ENCODE measurements at places on chromosomes 2 and 18. TPM values are rescaled to one million over a fixed set of nuclear protein-coding genes. Genes with fewer than 3 reads are reported as not detected.

GRCh38 chr2:119402645-119403560 lies 28.8 kb upstream of the TMEM37 start:
- DNase-seq = no peak

Gene NEU4
- 3.8 TPM for total RNA-seq

GRCh38 chr2:215427585-215427984 lies 8.3 kb downstream of the FN1 start:
- DNase-seq = no peak

- DNase-seq = no peak
Measured at GRCh38 chr2:189204322-189204941, 24.9 kb upstream of the COL5A2 start.

DNA sequence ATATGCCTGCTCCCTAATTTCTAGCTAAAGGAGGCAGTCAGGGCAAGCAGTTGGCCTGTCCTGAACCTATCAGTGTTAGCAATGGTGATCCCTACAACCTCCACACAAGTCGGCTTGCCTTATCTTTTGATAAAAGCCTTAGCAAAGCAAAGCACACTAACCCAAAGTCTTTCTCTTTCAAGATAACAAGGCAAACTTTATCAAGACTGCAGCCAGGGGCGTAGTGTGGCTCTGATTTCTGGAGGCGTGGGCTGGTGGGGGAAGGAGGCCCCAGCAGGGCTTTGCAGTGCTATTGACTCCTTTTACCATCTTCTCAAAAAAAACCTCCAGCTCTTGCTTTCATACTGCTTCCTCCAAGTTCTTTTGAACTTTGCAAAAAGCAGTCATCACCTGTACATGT lies 40.2 kb upstream of the LAMA1 start:
- no peak for DNase-seq

Gene FBXO41
- total RNA-seq = 10.0 TPM

DNA sequence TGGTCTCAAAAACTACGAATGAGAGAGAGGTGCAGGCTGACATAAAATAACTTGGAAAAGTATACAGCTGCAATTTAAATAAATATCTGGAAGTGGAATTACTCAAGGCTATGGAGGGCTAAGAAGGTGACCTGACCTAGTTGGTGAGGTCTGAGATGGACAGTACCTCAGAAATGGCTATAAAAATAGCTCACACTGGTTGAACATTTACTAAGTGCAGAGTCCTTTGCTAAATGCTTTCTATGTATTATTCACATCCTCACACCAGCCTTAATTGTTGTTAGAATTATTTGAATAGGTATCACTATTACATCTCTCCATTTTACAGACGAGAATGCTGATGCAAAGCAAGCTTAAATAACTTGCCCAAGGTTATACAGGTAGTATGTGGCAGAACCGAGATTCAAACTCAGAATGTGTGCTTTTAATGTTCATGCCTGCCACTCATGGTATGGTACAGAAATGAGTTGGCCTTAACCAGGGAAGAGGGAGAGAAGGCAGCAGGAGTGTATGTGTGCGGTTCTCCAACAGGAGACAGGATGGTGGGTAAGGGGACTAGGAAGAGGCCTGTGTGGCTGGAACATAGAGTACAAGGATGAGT lies 37.4 kb downstream of the MRPL44 start:
- no peak for DNase-seq

DNA sequence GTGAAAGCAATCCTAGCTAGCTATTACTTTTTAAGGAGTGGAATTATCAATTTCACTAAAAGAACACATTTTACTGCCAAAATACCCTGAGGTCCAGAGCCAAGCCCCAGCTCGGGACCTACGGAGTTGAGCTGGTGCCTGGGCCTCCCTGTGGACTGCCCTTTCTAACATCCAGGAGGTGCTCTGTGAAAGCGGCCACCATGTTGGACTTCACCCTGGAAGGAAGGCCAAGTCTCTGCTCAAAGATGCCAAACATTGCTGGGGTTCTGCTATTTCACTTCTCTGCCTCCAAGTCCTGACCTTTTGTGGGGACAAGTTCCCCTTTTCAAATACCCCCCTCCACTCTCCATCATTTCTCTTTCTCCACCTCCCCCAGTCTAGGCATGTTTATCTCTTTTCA lies 498.7 kb upstream of the RAB6C start:
- DNase-seq = no peak

Gene ITGAV
- 11.3 TPM for total RNA-seq

DNA sequence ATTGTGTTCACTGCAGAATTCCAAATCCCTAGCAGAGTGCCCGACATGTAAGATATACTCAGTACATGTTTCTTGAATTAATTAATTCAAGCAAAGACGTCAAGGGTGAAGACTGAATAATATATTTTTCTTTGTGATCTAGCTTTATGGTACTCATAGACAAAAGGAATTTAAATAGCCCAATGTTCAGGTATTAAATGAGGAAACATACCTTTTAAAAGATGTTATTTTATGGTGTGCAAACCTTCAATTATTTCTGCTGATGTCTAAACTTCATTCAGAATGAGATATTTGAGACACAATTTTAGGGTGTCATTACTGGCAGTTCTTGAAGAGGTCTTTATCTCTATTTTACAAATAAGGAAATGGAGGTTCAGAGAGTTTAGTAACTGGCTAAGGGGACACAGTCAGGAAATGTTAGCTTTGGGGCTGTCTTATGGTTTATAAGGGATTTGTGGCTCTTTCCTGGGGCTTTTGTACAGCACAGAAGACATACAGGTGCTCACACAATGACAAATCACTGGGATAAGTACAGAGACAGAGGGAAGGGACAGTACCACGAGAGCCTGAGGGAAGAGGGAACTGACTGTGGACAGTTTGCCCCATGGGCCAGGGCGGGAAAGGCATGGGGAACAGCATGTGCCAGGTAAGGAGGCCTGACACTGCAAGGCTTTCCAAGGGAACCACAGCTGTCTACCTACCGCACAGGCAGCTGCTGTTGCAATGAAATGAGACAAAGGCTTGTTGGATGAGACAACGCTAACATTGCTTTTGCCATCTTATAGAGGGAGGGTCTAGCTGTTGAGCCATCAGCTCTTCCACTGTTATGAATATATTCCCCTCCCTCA lies 155.3 kb downstream of the DDX1 start:
- no peak for DNase-seq

DNA sequence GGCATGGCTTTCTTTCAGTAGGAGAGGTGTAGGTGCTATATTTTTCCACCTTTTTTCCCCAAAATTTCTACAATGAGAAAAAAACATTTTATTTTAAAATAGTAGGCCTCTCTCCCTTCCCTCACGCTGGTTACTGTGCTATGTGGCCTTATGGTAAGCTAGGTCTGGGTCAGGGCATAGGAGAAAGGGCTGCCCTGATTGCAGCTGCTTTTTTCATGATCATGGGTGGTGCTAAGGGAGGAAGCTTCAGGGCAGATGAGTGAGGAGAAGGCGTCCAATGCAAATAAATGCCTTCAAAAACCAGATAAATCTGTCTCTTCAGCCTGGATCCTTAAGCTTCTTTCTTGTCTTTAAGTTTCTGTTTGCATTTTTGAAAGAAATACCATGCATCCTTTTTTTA lies 246.4 kb downstream of the ALPK2 start:
- no peak for DNase-seq

DNA sequence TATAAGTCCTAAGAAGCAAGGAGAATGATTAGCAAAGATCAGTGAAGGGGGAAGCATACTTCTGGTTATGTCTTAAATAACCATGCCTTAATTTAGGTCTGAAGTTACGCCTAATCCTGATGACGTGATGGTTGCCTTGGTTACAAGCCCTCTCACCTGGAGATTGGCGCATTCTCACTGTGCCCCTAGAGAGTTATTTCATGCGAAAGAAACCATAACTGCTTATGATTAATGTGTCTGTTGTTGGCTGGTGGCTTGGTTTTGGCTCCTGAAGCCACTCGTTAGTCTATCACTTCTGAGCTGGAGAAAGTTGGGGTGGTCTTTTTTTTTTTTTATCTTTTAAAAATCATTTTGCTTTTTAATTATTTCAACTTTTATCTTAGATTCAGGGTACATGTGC lies 47.0 kb downstream of the TNFRSF11A start:
- no peak for DNase-seq

Gene REEP1
- total RNA-seq = not detected

Gene PLGLB1
- total RNA-seq = not detected

Gene VWA3B
- total RNA-seq = not detected

DNA sequence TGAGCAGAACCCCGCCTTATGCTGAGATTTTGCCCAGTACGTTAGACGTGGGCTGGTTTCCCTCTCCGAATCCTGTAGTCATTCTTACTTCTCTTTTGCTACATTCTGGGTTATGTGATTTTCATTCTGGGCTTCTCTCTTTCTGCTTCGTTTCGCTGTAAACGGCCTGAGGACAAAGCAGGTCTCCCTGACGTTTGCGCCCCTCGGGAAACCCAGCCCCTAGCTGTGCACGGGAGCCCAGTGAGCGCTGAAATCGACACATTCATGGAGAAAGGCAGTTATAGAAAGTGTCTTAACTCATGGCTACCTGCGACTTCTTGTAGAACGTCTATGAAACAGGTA lies 22.7 kb upstream of the MC5R start:
- DNase-seq = no peak

- DNase-seq = no peak
Measured at GRCh38 chr2:203413796-203414195, 85.6 kb downstream of the ABI2 start.

- no peak for DNase-seq
Measured at GRCh38 chr18:71727909-71728308, 816.2 kb downstream of the CBLN2 start.

Gene POTEI
- not detected for total RNA-seq

DNA sequence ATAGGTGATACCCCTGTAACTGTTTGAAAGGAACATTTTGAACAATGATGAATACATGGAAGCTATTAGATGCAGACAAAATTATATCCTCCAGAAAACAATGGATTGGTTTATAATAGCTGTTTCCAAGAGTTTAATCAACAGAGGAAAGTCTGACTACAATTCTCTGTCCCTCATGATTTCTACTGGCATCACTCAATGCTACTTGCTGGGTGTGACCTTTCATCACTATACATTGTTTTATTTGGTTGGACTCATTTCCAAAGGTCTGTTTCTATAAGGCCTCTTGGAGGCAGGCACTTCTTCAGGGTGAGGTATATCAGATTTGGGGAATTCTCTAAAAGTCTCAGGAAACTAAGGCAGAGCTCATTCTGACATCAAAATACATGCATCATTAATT lies 636.1 kb upstream of the SLC8A1 start:
- no peak for DNase-seq

DNA sequence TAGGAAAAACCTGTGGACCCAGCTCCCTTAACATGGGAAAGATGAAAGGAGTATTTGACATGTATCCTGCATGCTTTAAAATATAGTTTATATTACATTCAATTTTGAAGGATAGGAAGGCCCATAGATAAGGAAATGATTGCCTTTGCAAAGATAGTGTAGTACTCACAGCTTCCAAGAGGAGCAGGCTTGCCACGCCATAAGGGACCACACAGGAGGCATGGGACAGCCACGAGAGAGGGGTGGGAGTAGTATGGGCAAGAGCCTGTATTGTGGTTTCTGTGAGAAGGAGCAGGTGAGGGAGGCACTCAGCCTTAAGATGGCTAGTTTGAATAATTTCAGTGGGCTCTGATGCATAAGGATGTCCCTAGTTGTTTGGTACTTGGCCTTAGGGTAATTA lies 740.3 kb downstream of the SATB2 start:
- DNase-seq = no peak

All from natural killer cell treated with Interleukin-12 subunit alpha and Interleukin-12 subunit beta and Interleukin-15 and Interleukin-18, amount 100 ng/mL, for 72 hours (primary cell).